ENCODE measurements at places on chromosomes 11 and 22. TPM values are rescaled to one million over a fixed set of nuclear protein-coding genes. Genes with fewer than 3 reads are reported as not detected.

SF3B2 gene
- total RNA-seq = 130 TPM

CDK2AP2 gene
- total RNA-seq = 55.4 TPM

LDHAL6A gene
- total RNA-seq = not detected

CHRM1 gene
- total RNA-seq = not detected

TRIM48 gene
- total RNA-seq = not detected

PLEKHB1 gene
- total RNA-seq = not detected

OSBP2 gene
- total RNA-seq = 2.3 TPM

SF1 gene
- total RNA-seq = 156 TPM

RCOR2 gene
- total RNA-seq = 0.07 TPM

DEUP1 gene
- total RNA-seq = not detected

YIF1A gene
- total RNA-seq = 108 TPM

DNAJB7 gene
- not detected for total RNA-seq

MS4A12 gene
- total RNA-seq = not detected

SHANK2 gene
- total RNA-seq = not detected

LRRN4CL gene
- not detected for total RNA-seq

CHEK1 gene
- total RNA-seq = 34.8 TPM

RRP8 gene
- total RNA-seq = 17.4 TPM

THAP12 gene
- 35.7 TPM for total RNA-seq

TRPM5 gene
- not detected for total RNA-seq

Measured in mammary microvascular endothelial cell (primary cell).